ENCODE measurements at places on chromosomes 1 and 21. TPM values are rescaled to one million over a fixed set of nuclear protein-coding genes. Genes with fewer than 3 reads are reported as not detected.

GRCh38 chr1:96207936-96208335 is 513.6 kb upstream of the PTBP2 start:
- no peak for DNase-seq

DNA sequence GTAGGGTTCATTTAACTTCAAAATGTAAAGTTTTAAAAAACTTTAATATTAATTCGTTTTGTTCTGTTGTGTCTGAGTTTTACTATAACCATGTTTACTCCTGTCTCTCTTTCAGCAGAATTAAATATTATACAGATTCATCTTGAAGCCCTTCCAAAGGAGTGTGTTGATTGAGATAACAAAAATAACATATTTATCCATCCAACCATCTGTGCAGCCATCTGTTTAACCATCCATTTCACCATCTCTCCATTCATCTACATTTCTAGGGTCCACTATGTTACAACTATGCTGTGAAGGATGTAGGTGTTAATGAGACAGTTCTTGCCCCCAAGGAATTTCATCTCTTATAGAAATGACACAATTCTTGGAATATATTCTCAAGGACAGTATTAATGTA is 36.0 kb upstream of the GNG12 start:
- no peak for DNase-seq

DNA sequence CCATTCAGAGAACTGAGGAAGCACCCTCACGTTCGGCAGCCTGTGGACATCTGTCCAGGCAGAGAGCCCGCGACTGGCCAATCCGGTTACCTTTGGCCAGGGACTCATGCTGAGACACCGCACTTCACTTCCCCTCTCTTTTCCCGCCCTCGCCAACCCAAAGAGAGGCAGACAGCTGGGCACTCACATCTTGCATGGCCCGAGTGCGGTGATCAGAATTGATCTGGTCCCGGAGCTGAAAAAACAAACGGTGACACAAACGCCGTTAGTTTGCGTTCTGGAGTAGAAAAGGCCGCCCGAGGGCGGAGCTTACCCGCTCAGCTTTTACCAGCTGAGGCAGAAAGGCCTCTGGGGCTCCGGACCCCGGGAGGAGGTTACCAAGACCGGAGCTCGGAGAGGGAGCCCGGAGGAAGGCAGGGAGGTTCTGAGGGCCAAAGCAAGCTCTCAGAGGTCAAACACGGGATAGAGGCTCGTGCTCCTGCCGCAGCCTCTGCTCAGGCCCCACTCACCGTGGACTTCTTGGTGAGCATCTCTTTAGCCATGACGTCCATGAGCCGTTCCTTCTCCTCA is 376 bp downstream of the SF3A3 start:
- peak; percentile 21 for DNase-seq

GRCh38 chr1:151611288-151611790 is 511 bp upstream of the SNX27 start:
- DNase-seq, result peak; percentile 49

DNA sequence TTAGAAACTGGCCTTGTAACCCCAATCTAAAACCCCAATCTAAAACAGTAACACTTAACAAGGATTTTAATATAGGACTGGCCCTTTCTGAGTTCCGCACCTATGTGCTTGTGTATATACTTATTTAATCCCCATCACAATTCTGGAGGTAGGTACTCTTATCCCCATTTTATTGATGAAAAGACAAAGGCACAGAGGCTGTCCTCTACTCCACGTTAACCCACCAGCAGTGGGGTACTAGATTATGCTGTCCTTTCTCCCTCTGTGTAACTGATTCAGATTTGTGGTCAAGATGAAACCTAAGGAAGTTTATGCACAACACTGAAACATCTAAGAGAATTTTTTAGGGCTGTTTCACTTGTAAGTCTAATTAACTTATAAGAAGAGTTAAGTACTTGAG is 175.3 kb downstream of the RERE start:
- no peak for DNase-seq

Gene IL24
- total RNA-seq, result not detected

Gene NBL1
- 10.9 TPM for total RNA-seq

Gene FAM163A
- 0.10 TPM for total RNA-seq

Gene OR2L8
- not detected for total RNA-seq

Gene RGS13
- total RNA-seq, result not detected
